ENCODE measurements at places on chromosomes 13 and 19. TPM values are rescaled to one million over a fixed set of nuclear protein-coding genes. Genes with fewer than 3 reads are reported as not detected.

Gene KLF12
- 5.2 TPM for total RNA-seq

Gene THSD8
- total RNA-seq = not detected

Gene TMEM238
- 1.8 TPM for total RNA-seq

Gene WDR87
- not detected for total RNA-seq

Gene CBARP
- total RNA-seq = 2.9 TPM

Gene LILRA6
- not detected for total RNA-seq

Gene SPHK2
- total RNA-seq = 12.2 TPM

Gene CYP4F22
- not detected for total RNA-seq

Gene DACT3
- 0.89 TPM for total RNA-seq

Gene KIR3DL2
- not detected for total RNA-seq

Gene PSG6
- total RNA-seq = not detected

Gene DOCK9
- 13.8 TPM for total RNA-seq

Gene HIPK4
- under 0.01 TPM for total RNA-seq

Gene TSKS
- total RNA-seq = not detected

Gene PRR22
- 0.59 TPM for total RNA-seq

Measured in bronchus fibroblast of lung (primary cell).